ENCODE measurements at places on chromosomes 16 and 17.
A peak's percentile ranks its signal among the peaks of the same experiment; 100 is the strongest.

DNA sequence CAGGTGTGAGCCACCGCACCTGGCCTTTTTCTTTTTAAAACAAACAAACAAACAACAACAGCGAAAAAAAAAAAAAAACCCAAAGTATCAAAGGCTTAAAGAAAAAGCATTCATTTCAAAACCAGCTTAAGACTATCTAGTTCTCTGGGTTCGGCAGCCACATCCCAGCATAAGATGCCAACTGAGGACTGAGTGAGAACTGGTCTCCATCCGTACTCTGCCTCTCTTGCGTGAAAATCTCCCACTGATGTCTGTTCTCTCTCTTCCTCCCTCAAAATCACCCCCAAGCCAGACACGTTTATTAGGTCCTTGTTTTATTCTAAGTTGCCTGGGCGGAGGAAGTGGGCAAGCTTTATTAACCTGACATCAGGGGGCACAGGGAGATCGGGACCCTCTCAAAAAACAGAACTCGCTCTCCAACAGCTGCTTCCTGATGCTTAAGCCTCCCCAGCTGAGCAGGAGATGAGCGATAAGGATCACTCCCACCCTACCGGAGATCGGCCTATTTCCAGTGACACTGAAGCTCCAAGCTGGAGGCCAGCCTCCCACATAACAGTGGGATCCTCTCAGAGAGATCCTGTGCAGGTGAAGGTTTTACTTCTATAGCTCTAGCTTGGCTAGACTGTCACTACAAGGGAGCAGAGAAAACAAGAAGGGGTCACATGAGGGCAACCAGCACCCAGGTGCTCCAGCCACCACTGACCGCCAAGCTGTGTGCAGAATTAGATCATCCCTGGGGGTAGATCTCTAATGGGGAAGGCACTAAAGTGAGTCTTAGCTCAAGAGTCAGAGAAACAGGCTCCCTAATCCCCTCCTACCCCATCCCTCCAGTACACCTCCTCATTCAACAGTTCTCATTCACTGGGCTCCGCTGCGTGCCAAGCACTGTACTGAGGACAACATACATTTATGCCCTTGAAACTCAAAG, 13.6 kb downstream of the CDC42EP4 start:
- DNase-seq: no peak

DNA sequence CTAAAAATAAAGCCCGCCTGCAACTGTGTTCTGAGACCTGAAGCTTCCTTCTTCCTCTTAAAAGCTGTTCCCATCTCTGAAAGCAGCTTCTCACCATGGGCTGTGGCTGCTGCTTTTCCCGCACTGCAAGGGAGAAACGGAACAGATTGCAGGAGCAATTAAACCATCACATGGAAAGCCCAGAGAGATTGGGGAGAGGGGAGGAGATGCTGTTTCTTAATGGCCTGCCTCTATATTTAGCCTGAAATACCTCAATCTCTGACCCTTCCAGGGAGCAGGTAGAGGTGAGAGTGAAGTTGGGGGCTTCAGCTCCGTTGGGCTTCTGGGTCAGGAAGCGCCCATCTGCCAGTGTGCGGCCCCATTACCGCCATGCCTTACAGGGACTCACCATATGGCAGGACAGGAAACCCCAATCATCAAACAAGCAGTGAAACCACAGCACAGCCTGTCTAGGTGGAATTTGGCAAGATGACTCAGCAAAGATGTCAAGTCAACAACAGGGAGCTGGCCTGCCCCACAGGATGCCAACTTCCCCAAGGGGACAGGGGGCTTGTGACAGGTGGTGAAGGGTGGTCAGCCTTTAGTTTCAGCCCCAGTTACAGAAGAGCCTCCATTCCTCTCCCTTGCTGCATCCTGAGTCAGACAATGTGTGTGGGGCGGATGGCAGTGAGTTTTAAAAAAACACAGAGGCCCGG, 286.6 kb upstream of the CCL2 start:
- no peak for DNase-seq

DNA sequence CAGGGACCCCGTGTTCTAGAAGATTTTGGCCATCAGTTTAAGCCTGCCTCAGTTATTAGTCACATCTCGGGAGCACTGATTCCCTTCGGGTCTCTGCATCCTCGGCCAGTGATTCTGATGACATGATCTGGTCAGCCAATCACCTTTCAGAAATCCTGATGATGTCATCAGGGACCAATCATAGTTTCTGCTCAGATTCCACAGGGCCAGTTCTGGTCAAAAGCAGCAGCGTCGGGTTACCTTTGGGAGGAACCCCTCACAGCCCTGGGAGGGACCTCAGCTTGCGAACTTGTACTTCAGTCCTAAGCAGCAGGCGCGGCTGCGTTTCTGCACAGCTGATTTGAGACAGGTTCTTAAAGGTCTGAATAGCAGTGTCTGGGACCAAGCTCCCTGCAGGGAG, 13.9 kb downstream of the KDM8 start:
- peak; percentile 66 for DNase-seq

DNA sequence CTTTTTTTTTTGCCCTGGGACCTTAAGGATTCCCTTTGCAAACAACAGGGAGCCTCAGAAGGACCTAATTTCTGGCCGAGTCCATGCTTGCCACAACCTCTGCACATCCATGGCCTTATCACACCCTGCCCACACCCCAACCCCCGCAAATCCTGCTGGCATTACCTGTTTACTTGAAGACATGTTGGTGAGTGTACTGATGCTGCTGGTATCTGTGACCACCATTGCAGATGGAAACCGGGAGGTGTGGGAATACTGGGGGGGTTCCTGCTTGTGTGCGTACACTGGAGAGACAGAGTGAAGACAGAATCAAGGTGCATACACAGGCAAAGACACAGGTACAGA, 46.0 kb downstream of the HNF1B start:
- DNase-seq: no peak

- peak; percentile 31 for DNase-seq
Measured at GRCh38 chr17:7803981-7804380, 30.0 kb upstream of the KDM6B start.

GRCh38 chr17:61338000-61338798, 61.4 kb upstream of the TBX2 start:
- DNase-seq: peak; percentile 86

Measured in fibroblast of pulmonary artery (primary cell).